Stimulated activated CD8-positive, alpha-beta memory T cell treated with anti-CD3 and anti-CD28 coated beads, Interleukin-15, amount 100 ng/mL, for 4 hours (primary cell): ENCODE measurements at places on chromosomes 12 and 14.

DNA sequence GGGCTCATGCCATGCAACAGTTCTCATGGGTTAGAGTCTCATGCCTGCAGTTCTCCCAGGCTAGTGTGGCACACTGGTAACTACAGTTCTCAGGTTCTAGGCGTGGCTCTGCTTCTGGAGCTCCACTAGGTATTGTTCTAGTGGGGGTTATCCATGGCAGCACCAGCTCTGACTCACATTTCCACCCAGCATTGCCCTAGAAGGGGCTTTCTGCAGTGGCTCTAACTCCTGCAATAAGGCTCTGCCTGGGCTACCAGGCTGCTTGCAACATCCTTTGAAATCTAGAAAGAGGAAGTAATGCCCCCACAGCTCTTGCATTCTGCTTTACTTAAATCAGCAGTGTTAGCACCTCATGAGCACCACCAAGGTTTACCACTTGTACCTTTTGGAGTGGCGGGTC, 220.3 kb upstream of the ARID2 start:
- DNase-seq = no peak

DNA sequence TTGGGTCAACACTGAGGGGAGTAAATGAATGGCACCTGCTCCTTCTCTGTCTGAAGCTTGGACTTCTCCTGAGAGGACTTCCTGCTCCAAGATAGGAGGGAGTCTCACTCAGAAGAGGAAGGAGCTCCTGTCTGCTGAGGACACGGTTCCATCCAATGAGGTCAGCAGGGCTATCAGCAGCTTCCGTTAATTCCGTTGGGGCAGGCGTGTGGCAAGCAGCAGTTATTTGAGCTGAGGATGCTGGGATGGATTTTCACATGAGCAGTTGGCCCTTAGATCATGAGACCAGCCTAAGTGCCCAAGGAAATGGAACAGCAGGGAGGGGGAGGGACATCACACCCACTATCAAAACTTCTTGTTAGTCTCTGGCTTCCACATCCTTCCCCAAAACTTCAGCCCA, 159.0 kb upstream of the PZP start:
- no peak for DNase-seq

DNA sequence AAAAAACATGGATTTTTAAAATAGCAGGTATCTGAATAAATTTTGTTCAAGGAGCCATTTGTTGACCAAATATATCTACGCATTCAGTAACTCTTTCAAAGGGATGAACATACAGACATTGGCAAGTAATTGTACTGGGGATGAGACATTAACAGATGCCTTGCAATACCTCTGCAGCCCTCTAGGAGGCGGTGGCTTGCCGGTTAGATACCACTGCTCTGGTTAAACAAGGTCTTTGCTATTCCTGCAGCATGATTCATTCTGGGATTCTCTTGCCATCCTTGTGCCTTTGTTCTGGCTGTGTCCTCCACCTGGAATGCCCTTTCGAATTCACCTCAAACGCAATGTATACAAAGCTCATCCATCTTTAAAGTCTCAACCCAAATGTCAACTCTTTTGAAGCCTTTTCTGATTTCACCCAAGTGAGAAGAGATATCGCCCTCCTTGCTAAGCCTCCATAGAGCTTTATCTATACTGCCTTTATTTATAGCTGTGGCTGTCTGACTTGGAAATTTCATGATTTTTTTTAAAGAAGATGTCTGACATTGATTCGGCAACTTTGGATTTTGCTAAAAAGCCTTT, 131.0 kb upstream of the SRRM4 start:
- DNase-seq = no peak

DNA sequence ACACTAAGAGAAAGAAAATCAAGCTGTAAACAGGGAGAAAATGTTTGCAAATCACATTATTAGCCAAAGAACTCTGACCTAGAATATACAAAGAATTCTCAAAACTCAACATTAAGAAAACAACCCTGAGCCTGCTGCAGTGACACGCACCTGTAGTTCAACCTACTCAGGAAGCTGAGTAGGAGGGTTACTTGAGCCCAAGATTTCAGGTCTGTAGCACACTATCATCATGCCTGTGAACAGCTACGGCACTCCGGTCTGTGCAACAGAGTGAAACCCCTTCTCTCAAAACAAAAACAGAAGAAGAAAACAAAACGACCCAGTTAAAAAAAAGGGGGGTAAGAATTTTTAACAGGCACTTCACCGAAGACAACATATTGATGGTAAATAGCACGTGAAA, 20.8 kb downstream of the SAV1 start:
- DNase-seq = no peak

DNA sequence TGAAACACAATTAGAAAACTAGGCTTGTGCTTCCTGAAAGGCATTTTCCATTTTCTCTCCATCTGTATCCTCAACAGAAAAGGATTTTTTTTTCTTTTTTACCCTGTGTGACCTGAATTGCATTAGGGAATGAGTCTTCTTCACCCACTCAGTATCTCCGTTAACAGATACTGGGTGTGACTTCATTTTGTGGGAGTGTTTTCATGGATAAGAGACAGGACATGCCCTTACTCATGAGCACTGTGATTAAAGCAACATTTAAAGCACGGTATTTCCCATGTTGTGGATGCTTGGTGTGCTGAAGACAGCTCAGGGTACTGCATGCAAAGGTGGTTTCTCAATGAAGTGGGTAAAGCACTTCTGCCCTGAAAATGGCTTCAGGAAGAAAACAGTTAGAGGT, 1397.3 kb upstream of the TMEM132C start:
- DNase-seq = no peak

DNA sequence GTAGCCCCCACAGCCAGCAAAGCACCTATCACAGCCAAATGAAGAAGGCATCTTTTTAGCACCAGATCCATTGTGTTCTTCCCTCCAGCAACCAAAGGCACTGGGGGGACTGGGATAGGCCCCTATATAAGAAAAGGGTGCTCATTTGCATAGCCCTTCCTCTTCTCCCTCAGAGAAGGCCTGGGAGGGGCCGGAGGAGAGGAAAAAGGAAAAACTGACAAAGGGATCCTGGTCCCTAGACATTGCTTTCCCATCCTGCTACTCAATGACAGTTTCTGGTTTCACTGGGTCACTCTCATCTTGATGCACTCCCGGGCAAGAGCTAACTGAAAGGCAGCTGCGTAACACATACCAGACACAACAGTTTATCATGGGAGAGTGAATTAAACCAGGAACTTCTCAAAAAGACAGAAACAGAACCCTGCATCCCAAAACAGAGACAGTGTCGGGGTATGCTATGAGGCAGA, at the start of gene PMEL:
TSS of gene PMEL (minus strand) at position 102 of the 467 bp plus-strand sequence. CDS start at position 71, 31 bp downstream.
- DNase-seq = no peak

- no peak for DNase-seq
Measured at GRCh38 chr12:42987216-42987650, 397.7 kb upstream of the PRICKLE1 start.

- no peak for DNase-seq
Measured at GRCh38 chr12:7146228-7146627, 16.1 kb downstream of the CLSTN3 start.

DNA sequence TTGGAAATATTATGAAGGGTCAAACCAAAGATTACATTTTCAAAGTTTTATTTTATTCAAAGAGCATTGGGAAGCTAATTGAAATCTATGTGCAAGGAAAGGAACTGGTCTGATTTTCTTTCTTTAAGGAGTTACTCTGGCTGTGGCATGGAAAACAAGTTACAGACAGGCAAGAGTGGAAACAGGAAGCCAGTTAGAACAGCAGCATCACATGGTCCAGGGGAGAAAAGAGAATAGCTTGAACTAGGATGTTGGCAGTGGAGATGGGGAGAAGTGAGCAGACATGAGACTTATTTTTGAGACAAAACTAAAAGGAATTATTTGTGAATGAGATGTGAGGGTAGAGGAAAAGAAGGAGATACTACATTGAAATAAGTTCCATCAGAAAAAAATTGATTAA, 3.4 kb downstream of the OR11G2 start:
- DNase-seq = no peak

- no peak for DNase-seq
Measured at GRCh38 chr12:47114481-47114892, 34.7 kb upstream of the AMIGO2 start.
